ENCODE measurements at places on chromosomes 13 and 19. TPM values are rescaled to one million over a fixed set of nuclear protein-coding genes. Genes with fewer than 3 reads are reported as not detected.

The KASH5 gene
- polyA plus RNA-seq: not detected

The SPC24 gene
- polyA plus RNA-seq: 1.2 TPM

The PSG1 gene
- not detected for polyA plus RNA-seq

- H3K4me1 ChIP-seq: no peaks in the 10 kb centered on the region
- H3K27me3 ChIP-seq: no peaks in the 10 kb centered on the region
- DNase-seq: no peak
- no peak overlapping the region for H3K4me3 ChIP-seq
- no peak overlapping the region for H3K27ac ChIP-seq
These were observed 50.9 kb upstream of the ATP12A start for GRCh38 chr13:24629320-24629719.

GRCh38 chr19:41098762-41099161, 10.5 kb downstream of the CYP2A13 start:
- H3K36me3 ChIP-seq: no peaks in the 10 kb centered on the region
- H3K4me1 ChIP-seq: no peaks in the 10 kb centered on the region
- DNase-seq: no peak
- H3K27me3 ChIP-seq: no peaks in the 10 kb centered on the region
- no peak overlapping the region for H3K27ac ChIP-seq

DNA sequence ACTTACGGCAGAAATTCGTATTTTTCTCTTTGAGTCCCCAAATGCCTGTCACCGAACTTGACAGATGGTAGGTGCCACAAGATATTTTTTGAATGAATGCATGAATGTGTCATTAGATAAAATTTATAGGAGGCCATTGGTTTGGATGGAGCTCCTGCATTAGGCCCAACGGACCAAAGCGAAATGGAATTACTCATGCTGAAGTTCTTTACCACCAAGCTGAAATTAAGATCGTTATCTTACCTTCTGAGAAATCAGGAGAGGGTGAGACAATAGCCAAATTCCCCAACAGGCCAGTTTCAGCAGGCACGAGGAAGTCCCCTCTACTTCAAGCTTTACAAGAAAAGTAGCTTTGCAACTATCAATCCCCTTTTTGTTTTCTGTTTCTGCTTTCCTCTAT, 452.5 kb upstream of the ARGLU1 start:
- DNase-seq: no peak
- no peaks in the 10 kb centered on the region for H3K27me3 ChIP-seq
- H3K27ac ChIP-seq: no peak overlapping the region
- no peaks in the 10 kb centered on the region for H3K36me3 ChIP-seq

Data from sigmoid colon (tissue), 7 donors.